Stimulated activated CD4-positive, alpha-beta T cell treated with anti-CD3 and anti-CD28 coated beads, TNF-alpha, amount 100 ng/mL, for 4 hours (primary cell): ENCODE measurements at places on chromosomes 1 and 21.

GRCh38 chr1:154427173-154428139 is 22.3 kb downstream of the IL6R start:
- DNase-seq = no peak

GRCh38 chr1:225824533-225824941 is 14.6 kb downstream of the EPHX1 start:
- no peak for DNase-seq

DNA sequence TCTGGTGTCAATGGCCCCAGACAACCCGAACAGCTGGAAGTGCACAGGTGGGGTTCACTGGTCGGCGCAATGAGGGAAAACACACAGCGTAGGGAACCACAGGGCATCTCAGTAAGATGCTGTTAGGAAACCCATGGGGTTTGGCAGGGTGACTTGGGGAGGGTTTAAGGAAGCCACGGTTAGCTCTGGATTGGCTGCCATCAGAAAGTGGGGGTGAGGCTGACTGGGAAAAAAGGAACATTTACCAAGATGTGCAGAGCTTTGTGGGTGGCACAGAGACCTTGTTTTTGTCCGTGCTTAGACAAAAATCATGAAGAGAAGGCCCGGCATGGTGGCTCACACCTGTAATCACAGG is 11.0 kb downstream of the ALDH4A1 start:
- DNase-seq = no peak

DNA sequence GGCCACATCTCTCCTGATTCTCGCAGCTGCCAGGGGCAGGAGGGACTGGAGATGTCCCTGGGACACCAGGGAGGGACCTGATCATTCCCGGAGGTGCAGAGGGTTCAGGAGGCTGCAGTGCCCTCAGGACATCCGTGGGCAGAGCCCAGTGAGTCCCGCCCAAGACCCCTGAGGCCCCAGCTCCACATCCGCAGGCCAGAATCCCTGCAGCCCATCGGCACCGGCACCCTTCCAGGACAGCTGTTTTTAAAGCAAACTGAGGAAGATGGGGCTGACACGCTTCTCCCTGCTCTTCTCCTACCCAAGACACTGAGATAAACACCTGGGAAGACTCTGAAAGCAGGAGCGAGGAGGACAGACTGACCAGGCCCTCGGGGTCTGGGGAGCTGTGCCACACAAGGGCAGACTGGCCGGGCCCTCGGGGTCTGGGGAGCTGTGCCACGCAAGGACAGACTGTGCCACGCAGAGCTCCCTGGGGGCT is 25.5 kb downstream of the SLC19A1 start:
- DNase-seq = no peak

DNA sequence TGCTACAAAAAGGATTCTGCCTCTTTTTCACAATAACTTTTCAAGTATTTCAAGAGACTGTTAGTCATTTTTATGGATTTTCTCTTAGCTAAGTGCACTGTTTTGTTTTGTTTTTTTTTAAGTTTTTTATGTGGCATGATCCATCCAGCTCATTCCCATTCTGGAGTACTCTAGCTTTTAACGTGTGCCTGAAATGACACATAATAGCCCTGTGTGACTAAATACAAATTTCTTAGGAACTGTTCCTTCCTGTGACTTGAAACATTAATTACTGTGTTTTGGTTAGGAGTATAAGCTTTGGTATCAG is 143.9 kb downstream of the HS2ST1 start:
- DNase-seq = no peak

DNA sequence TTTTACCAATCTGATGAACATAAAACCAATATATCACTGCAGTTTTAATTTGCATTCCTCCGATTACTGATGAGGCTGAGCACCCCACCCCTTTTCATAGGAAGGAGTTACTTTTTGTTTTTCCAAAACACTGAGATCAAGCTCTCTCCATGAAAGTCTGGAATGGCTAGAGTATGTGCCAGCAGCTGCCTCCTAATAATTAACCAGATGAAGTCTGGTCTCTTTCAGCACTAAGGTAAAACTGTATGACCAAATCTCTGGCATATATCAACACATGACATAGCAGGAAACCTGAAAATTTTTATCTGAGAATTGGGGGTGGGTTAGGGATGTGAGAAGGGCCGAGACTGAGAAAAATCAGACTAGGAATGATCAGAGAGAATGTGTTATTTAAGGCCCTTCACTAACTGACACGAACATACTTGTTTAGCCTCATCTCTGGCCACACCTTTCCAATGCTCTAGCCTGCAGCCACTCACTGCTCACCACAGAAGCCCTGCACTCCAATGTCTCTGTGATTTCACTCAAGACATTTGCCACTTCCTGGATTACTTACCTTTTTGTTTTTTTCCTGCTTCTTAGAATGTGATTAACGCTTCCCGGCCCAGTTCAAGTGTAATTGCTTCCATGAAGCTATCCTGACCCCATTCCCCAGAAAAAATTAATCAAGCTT is 34.7 kb downstream of the WASF2 start:
- no peak for DNase-seq

DNA sequence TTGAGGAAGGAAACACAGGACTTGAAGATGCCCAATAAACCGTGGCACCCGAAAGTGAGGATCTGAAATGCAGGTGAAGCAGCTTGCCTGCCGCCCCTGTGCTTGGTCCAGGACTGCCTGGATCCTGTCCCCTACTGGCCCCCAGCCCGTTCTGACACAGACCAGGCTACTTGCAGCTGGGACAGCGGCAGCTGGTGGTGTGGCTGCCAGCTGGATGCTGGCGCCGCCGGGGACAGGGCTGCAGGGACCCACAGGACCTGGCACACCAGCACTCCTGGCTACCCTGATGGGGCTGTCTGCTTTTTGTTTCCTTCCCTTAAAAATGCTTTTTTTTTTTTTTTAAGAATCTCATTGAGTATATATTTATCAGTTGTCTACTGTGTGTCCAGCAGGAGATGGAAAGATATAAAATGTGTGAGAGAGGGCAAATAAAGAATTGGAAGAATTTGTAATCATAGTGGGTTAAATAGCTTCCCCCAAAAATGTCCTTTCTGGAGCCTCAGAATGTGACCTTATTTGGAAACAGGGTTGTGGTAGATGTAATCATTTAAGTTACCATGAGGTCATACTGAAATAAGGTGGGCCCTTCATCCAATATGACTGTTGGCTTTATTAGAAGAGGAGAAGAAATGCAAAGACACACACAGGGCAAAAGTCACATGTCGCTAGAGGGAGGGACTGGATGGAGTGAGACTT is 165.6 kb downstream of the DSCAM start:
- DNase-seq = no peak

DNA sequence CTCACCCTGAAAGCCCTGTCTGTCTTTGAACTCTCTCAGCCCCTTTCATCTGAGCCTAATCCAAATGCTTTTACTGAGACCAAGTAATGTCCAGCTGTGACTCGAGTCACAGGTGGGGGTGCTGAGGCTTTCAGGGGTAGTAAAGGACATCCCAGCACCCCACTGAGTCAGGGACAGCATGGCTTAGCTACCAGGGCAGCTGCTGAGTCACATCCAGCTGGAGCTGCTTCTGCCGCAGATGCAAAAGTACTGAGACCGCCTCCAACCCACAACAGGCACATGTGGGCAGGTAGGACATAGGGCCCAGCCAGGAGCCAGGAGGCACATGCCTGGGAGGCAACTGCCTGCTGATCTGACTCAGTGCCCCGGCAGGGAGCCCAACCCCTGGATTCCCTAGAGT is 6.7 kb upstream of the VSIG8 start:
- no peak for DNase-seq

DNA sequence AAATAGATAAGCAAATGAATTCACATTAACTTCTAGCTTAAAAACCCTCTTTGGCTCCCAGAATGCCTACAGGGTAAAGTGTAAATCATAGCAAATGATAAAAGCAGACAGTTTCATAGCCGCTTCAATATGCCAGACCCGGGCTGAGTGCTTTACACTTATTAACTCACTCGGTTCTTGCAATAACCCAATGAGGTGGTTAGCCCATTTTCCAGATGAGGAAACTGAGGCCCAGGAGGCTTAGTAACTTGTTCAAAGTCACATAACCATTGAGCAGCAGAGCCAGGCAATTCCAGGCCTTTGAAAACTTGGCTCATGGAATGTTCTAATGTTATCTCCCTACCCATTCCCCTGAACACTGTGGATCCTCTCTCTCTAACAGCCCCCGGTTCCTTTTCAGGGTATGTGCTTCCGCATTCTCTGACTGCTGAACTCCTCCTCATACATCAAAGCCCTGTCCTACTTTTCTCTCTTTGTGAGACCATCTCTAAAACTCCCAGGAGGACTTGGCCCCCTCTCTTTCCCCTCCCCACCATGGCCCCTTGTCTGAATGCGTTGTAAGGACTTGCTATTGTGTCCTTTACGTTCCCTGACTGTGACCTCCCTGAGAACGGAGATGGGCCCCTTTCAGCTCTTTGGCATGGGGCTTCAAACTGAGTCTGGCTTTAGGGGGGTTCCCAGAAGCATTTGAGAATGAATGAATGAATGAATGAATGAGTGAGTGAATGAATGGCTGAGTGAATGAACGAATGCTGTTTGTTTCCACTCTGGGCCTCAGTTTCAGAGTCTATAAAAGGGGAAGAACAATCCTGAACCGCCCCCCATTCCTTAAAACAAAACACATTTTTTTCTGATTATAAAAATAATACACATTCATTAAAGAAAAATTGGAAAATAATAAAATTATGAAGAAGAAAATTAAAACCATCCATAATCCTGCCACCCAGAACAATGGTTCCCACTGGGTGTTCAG is 15.6 kb upstream of the RUNX3 start:
- DNase-seq = no peak

- no peak for DNase-seq
Observed at GRCh38 chr1:62686822-62687221, 1.4 kb downstream of the DOCK7 start.

GRCh38 chr1:215192306-215192705 is 109.8 kb downstream of the KCNK2 start:
- no peak for DNase-seq

GRCh38 chr1:54816951-54817350 is 15.8 kb upstream of the TTC22 start:
- no peak for DNase-seq

DNA sequence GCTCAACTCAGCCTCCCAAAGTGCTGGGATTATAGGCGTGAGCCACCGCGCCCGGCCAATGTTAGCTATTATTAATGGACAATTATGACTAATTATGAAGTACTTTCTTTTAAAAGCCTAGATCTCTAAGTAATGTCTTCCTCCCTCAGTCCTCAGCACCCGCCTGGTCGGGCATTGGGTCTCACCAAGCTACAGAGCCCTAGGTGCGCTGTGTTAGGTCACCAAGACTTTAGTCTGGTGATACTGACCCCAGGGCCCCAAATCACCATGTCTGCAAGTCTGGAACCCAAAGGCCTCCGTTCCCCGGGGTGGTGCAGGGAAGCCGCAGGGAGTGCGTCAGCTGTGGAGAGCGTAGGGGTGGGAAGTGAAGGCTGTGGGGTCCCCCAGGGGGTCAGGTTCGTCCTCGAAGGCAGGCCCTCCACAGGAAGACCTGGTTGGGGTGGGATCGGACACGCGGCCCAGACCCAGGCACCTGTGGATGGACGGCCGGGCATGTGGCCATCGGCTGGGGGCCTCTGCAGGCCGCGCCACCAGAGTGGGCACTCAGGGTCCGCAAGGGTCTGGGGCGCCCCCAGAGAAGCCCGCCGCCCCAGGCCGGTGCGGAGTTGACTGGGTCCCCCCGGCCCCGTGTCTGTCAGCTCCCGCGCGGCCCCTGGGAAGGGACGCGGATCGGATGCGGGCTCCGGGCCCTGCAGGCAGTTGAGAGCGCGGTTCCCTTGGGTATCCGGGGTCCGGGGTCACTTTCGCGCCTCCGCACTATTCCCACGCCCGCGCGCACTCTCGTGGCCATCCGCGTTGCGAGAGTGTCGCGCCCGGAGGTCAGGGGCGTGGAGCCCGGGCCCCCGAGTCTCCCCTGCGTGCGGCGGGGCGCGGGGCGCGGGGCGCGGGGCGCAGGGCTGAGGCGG is 710 bp upstream of the PDXK start:
- no peak for DNase-seq

DNA sequence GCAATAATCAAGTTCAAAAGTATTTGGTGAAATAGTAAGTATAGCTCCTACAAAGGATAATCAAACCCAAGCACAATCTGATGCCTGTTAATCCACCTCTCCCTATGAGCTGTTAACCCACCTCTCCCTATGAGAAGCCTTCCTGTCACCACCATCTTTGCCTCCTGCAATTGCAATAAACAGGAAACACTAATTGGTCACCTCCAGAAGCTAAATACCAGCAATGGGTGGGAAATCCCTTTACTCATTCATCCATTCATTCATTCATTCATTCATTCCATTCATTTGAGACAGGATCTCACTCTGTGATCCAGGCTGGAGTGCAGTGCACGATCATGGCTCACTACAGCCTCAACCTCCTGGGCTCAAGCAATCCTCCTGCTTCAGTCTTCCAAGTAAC is 132.8 kb downstream of the RERE start:
- DNase-seq = no peak

DNA sequence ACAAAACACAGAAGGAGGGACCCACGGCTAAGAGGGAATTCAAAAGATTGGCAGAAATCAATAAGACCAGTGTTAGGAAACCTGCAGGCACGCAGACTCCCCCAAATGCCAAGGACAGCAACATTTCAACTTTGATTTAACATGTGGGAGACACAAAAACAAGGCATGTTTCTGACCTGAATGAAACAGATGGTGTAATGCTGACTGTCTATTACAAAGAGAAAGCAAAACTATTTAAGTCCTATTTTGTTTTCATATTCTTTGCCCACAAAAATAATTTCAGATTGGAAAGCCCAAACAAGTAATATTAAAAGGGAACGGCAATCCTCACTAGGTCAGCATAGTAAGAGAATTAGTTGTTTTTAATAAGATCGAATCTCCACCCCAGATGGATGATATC is 107.9 kb downstream of the S1PR1 start:
- DNase-seq = no peak

DNA sequence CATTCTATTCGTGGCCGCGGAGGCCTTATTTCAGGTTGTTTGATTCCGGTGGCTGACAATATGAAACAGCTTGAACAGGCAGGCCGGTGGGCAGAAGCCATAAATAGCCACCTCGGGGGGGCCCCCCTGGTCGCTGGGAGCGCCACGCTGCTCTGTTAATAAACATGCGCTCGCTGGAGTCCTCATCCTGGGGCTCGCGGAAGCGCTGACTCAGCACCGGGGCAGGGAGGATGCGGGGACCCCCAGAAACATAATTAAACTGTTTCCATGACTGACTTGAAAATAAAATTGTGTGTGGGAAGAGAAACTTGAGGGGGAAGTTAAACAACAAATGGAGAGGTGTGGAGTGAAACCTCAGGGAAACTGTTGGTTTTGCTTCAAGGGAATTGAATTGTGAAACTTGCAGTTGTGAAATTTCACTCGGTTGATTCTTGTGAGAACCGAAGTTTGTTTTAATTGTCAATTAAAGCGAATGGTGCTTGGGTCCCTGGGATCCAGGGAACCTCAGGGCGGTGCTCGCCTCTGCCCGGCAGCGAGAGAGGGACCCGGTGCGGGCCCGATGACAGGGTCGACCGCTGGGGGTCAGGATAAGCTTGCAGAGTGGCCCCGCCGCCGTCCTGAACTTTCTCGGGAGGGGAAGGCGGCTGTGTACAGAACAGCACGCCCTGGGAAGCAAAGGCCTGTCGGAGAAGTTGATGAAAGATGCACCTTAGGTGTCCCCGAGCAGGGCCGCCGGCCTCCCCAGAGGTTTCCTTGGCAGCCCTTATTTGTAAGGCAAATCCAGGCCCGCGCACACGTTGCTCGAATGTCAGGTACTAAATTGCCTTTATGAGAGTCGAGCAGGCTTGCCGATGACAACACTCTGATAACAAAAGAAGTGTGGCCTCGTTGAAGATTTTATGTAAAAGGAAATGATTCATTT is 176.9 kb upstream of the LMO4 start:
- DNase-seq = no peak

GRCh38 chr1:159510229-159510541 is 25.6 kb downstream of the OR10J5 start:
- no peak for DNase-seq
